ENCODE measurements at places on chromosomes 7 and 10.

GRCh38 chr7:111954474-111955381 is 251.5 kb downstream of the DOCK4 start:
- DNase-seq: peak; percentile 53

DNA sequence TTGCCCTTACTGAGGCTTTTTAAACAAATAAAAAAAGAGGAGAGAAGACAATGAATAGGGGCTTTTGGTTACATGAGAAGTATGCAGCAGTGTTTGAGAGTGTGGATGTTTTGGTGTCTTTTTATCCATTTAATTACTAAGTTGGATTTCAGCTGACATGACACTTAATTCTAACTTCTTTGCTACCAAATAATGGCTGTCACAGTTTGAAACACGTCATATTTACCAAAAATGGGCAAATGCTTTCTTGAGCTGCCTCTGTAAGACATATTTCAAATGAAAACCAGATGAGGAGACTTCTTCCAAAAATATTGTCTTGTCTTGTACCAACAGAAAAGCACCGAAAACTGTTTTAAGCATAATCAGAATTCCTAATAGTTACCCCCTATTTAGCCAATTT is 4.0 kb downstream of the ABCB4 start:
- DNase-seq: no peak

- DNase-seq: no peak
These were observed 156.3 kb upstream of the SEMA3C start for GRCh38 chr7:81075150-81075549.

GRCh38 chr10:61970182-61971002 is 68.9 kb downstream of the ARID5B start:
- no peak for DNase-seq

- no peak for DNase-seq
These were observed 44.7 kb downstream of the KLF6 start for GRCh38 chr10:3740157-3740871.

- DNase-seq: no peak
These were observed 24.5 kb upstream of the EEPD1 start for GRCh38 chr7:36128448-36129047.

Measured in left lung (tissue), 14 donors.